Activated CD4-positive, alpha-beta T cell treated with anti-CD3 and anti-CD28 coated beads, Interleukin-2, Interleukin-4, amounts not matched to agents 100 ng/mL and 50 ng/mL, durations not matched to agents 16 hours and 8 hours (primary cell): ENCODE measurements at places on chromosomes 3 and 15.
A peak's percentile ranks its signal among the peaks of the same experiment; 100 is the strongest.

- no peak for DNase-seq
These were observed 200.6 kb downstream of the MYRIP start for GRCh38 chr3:40009991-40010390.

GRCh38 chr3:134197681-134198261 lies 52.9 kb downstream of the RYK start:
- peak; percentile 70 for DNase-seq

DNA sequence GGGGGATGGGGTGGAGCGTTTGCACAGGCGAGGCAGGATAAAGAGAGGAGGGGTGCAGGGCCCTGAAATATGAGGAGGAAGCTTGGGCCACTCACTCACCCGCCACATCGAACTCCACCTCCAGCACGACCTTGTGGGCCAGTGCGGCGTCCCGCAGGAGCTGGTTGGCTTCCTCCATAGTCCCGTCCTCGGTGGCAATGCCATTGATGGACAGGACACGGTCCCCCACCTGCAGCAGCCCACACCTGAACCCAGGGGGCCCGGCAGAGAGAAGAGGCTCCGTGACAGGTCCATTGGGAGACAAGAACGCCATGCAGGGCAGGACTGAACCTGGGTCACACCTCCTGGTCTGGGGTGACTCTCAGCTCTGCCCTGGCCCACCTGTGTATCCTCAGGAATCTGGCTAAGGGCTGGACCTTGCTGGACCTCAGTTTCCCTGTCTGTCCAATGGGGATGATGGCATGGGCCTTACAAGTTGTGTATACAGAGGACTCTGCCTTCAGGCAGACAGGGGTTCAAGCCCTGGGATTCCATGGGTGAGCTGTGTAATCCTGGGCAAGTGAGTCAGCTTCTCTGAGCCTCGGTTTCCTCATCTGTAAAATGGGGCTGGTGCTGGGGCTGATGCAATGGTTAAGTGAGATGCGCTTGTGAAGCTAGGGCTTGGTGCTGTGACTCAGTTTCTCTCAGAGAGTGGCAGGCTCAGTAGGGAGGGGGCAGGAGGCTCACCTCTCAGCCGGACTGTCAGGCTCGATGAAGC lies 26.4 kb downstream of the GRIP2 start:
- no peak for DNase-seq

- no peak for DNase-seq
These were observed 42.9 kb upstream of the DIPK2A start for GRCh38 chr3:143928541-143929255.

GRCh38 chr15:77168616-77169015 lies 97.7 kb upstream of the TSPAN3 start:
- no peak for DNase-seq

GRCh38 chr3:123089611-123090331 lies 22.9 kb downstream of the PDIA5 start:
- no peak for DNase-seq

- DNase-seq = no peak
These were observed 140.4 kb downstream of the MTHFS start for GRCh38 chr15:79756365-79756764.

GRCh38 chr3:190092250-190092649 lies 28.4 kb downstream of the P3H2 start:
- no peak for DNase-seq

DNA sequence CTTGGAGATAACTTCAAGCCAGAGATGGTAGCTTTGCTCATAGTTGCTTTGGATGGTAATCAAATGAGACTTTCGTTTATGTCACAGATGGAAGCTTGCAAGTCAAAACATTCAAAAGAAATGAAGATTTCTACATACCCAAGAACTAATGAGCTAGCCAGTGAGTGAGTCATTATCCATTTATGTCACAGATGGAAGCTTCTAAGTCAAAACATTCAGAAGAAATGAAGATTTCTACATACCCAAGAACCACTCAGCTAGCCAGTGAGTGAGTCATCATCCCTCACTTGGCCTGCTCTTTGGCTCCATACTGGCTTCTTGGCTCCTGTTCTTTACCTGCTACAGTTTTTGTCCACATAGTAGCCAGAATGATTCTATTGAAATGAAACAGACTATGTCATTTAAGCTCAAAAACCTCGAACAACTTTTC lies 559.8 kb upstream of the CBLB start:
- peak; percentile 79 for DNase-seq

DNA sequence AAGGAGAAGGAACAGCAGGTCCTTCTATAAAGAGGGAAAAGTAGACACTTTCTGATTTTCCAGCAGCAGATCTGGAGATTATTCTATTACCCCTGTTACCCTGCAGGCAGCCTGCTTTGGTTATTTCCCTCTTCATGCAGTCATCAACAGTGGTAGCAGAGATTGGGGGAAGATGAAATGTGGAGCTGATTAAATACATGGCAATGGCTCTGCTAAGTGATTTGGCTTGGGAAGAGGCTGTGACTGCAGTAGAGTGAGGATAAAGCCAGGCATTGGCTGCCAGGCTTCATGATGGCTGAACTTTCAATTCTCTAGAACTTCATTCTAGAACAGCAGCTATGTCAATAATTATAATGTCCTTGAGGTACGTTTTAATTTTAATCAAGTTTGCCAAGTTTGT lies 29.1 kb downstream of the PTX3 start:
- no peak for DNase-seq

GRCh38 chr3:193821151-193821668 lies 228.2 kb downstream of the OPA1 start:
- no peak for DNase-seq

DNA sequence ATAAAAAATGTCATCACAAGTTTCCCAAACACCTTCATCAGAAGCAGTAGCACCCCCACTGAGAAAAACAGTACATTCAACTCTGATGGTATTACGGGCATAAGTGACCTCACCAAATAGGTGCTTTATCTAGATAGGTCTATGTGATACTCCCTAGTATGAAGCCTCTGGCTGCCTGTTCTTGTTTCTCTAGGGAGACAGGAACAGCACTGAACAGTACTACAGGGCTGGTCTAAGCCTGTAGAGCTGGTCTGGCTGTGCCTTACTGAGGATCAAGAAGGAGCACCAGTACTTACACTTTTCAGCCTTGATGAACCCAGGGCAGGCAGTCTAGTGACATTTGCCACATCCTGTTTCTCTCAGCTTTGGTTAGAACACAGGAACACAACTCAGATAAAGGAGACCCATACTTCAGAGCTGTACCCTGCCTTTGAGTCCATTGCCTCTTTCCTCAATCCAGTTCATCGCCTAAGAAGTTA lies 35.9 kb downstream of the OXNAD1 start:
- DNase-seq = peak; percentile 72

DNA sequence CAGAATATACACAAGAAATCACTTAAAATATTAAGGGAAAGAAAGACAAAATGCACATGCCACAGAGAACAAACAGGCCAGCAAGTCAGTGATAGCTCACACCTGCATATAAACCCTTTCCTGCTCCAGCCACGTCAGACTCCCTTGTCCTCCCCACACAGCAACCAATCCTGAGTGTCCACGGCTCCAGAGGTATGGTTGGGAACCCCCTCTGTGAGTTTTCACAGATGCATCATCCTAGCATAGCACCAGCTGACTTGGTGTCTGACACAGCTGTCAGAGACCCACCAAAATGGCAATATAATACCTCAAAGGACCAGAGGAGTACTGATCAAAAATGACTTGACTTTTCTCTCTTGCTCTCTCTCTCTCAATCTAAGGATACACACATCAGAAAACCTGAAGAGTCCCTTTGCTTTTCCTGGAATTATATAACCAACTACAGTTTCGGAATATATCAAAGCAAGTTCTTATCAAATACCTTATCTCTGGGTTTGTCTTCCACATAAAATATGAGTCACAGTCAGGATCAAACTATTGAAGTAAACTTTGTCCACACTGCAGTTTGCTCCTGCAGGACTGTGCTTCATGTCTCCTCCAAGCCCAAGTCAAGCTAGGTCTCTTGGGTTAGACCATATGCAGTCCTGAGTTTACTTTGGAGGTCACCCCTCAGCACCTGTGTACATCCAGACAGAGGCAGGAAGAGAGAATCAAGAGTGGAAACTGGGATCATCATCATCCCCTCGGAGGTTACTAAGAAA lies 187.1 kb upstream of the THBS1 start:
- DNase-seq = no peak

DNA sequence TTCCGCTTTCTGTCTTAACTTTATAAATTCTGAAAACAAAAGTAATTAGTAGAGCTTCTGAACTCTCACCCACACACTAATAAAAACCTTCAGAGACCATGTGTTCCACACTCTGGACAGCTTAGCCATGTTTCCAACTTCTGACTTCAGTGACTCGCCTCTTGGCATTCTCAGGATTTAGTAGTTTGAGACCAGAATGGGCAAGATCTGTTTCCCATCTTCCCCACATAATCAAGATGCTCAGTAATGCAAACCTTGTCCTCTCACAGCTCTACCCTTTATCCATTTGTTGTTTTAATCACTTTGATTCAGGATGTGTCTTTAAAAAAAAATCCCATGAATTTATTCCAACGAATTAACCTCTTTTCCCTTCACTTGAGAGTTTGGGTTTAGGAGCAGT lies 166.6 kb upstream of the SLC24A5 start:
- DNase-seq = no peak

DNA sequence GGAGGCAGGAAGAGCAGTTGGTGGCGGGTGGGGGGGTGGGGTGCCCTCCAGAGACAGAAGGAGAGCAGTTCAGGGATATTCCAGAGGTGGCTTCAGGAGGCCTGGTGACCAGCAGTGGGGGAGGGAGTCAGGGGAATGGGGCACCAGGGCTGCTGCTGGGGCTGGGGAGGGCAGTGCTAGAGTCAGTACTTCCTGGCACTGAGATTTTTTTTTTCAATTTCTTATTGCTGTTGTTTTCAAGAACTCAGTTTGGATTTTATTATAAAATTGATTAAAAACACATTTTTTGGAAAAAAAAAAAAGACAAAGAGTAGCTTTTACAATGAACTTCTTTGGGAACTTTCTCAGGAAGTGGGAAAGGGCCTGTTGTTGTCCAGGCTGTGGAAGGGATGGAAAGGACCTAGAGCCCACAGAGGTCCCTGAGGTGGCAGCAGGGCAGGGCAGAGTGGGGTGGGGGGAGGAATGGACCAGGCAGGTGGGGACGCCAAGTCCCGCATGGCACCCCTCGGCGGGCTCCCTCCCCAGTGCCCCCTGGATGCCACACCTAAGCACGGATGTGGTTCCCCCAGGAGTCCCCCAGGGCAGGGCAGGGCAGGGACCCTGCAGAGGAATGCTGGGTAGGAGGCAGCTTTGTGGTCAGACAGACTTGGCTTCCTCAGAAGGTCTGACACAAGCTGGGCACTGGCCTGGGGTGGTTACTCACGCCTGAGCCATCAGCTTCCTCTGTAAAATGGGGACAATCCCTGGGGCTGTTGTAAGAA lies 8.5 kb upstream of the ANPEP start:
- DNase-seq = no peak

DNA sequence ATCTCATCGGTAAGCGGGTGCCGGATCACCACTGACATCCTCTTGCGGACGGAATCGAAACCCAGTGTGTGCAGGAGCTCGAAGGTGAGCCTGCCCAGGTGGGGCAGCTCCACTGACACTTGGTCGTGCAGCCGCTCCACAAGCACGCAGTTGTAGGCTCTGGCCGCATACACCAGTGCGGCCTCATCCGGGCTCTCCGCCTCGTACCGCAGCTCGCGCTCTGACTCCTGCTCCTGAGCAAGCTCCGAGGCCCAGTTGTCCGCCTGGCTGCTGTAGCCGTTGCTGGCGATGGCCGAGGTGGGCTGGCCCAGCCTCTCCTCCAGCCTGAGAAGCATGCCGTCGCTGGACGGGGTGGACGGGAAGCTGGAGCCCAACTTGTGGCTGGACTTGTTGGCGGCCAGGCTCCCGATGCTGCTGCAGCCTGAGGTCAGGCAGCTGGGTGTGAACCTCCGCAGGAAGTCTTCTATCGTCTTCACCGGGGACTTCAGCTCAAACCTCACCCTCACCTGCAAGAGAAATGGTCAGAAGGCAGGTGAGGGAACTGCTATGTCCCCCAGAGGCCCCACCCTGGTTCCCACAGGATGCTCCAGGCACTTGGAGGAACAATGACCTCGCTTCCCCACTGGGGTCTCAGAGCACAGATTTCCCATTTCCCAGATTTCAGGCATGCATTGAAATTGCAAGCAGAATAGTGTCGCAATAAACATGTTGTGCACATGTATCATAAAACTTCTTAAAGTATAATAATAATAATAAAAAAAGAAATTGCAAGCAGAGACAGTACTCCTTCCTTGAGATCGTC lies 149.2 kb downstream of the ATP10A start:
- no peak for DNase-seq

DNA sequence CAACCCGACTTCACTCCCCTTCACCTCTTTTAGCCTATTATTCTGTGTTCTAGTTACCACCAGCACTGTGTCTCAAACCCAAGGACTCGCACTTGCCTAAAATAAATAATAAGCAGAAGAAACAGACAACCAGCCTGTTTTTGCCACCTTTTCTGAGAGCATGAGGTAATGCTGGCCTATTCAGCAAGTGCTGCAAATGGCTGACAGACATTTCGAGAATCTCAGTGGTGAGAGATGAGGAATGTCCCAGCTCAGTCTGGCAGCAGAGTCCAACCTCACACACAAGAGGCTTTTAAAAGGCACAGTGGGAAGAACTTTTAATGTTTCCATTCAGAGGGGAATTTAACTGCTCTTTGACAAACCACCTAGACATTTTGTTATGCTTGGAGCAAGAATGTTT lies 143.3 kb upstream of the GMNC start:
- no peak for DNase-seq

DNA sequence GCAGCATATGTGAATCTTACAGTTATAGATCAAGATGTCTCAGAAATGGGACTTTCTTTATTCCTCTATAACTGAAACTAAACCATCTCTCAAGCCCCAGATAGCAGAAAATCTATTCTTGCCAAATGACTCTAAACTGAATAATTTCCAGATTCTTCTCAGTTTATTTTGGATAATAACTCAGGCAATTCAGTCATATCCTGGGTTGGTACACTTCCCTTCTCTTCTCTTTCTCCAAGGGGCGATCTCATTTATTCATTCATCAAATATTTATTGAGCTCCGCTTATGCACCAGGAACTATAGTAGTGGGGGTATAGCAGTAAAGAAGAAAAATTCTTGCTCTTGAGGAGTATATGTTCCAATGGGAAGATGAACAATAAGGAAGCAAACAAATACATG lies 13.5 kb upstream of the PCOLCE2 start:
- DNase-seq = no peak

DNA sequence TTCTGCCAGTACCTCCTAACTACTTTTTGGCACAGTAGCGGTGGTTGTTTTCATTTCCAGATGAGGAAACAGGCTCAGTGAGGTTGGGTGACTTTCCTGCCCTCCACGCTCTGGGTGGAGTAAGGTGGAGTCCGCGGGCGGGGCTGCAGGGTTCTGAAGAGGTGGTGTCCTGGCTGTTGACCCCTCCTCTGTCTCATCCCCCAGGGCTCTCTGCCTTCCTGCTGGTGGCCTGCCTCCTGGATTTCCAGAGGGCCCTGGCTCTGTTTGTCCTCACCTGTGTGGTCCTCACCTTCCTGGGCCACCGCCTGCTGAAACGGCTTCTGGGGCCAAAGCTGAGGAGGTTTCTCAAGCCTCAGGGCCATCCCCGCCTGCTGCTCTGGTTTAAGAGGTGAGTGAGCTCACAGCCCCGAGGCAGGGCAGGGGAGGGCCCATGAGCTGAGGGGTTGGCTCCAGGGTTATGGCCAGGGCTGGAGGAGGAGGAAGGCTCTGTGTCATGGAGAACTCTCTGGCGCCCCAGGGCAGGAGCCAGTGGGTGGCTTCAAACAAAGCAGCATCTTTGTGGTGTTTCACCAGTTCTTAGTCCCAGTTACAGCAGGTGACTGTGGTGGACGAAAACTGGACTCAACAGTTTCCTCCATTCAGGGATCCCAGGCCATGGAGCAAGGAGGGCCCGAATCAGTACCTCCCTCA lies 10.4 kb downstream of the SLC28A1 start:
- DNase-seq = no peak
